GM18507 (cell line): ENCODE measurements at places on chromosomes 16 and 17.

DNA sequence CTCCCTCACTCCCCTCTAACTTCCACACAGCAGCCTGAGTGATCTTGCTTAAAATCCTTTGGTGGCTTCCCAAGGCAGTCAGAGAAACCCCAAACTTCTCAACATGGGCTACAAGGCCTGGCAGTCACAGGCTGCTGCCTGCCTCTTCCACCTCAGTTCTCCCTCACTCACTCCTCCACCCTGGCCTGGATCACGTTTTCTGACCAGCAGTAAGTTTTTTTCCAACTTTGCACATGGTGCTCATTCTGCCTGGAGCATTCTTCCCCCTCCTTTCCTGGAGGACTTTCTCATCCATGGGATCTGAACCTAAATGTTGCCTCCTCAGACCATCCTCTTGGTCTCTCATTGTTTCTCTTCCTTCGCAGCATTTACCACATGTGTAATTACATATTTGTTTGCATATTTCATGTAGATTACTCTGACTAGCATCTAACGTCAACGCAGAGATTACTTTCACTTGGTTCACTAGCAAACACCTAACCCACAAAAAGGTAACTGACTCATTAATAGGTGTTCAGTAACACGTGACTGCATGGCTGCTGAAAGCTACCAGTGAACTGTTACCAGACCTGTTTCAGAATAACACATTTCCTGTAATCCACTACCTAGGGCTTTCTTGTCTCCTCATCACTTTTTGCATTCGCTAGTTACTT, 17.1 kb downstream of the GNA13 start:
- peak; percentile 64 for DNase-seq

DNA sequence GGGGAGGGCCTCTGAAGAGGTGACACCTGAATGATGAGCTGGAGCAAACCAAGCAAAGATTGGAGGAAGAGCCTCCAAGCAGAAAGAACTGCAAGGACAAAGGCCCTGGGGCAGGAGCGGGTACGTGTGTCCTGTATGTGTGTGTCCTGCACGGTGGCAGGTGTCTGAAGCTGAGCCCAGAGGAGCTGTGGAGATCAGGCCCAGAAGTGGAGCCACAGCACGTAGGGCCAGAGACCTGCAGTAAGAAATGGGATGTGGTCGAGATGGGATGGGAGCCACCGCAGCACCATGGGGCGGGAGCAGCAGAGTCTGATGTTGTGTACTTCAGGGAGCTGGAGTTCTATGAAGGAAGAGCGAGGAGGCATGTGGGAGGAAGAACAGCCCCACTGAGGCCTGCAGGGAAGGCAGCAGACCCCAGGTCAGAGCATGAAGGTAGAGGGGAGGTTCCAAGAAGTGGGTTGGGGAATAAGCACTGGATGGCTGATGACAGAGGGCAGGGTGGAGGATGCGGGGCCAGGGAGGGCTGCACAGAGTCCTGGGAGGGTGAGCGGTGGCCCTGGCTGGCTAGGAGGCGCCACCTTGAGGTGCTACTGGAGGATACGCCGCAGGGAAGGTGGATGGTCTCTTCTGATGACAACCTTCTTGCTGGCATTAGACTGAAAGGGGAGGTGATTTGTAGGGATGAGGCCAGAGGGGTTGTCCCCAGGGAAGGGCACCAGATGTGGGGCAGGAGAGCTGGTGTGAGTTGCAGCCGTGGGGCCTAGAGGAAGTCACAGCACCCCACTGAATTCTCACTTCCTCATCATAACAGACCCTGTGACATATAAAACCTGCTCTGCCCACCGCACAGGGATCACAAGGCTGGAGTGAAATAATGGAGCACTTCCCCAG, 10.6 kb upstream of the CETP start:
- peak; percentile 55 for DNase-seq

DNA sequence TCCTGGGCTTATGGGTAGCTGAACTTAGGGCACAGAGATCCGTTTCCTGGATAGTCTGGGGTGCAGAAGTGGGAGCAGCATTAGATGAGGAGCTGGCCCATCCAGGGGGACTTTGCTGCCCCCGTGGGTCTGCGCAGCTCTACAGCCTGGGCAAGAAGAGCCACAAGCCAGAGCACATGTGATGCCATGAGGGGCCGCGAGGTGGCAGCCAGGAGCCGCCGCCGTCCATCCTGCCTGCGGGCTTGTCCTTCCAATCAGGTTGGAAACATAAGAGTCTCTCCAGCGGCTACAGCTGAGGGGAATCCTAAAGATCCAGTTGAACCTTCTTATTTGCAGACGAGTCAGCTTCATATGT, 21.9 kb downstream of the C1QTNF1 start:
- DNase-seq: peak; percentile 50

DNA sequence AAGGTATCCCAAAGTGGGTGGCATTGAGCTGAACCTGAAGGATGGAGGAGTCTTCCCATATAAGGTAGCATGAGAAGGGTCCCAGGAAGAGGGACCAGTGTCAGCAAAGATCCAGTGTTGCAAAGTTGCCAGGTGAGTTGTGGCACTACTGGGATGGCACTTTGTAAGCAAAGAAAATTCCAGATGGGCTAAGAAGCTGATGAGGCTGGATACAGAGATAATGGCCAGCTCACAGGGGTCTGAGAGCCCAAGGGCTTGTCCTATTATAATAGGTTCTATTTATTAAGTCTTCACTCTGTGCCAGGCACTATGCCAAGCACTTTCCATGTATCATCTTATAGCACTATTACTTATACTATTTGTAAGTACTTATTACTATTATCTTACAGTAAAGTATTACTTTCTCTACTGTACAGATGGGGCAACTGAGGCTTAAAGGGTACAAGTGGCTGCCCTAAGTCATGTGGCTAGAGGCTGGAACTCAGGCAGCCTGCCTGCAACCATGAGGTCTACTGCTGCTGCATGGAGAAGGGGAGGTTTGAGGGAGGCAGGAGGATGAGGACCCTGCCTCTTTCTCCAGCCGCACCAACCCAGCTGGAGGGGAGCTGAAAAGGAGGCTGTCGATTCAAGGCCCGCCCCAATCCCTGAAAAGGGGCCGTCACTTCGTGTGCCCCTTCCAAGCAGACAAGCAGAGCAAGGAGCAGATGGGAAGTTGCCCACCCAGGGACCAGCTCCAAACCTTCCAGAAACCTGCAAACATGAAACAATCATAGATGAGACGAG, 86.5 kb downstream of the C16orf78 start:
- no peak for DNase-seq

GRCh38 chr17:68170246-68170645, 77.6 kb upstream of the AMZ2 start:
- DNase-seq: no peak
